ENCODE measurements at places on chromosomes 16 and 17.

- DNase-seq, result no peak
These were observed 28.6 kb downstream of the COG4 start for GRCh38 chr16:70494777-70495176.

DNA sequence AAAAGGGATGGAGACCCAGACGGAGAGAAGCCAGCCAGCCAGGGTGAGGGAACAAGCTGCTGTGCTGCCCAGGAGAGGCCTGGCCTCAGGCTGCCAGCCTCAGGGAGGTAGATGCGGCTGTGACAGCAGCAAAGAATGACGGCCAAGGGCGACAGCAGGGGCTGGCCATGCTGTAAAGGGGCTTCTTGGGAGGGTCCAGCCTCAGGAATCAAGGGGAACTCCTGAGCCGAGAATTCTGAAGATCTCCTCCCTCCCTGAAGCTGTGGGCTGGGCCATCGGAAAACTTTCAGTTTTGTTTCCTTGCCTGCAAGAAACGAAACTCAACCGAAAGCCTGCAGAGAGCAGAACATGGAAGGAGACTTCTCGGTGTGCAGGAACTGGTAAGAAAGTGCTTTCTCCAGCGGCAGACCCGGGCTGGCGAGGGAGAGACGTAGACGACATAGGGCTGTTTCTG, at the start of gene XAF1:
XAF1 (plus strand) TSS at position 316 of the 454 bp plus-strand sequence; CDS start at position 349, 33 bp downstream.
- DNase-seq, result no peak

- DNase-seq, result no peak
These were observed at the start of gene KRT20 for GRCh38 chr17:40884708-40885512. KRT20 (minus strand) TSS chr17:40885242; CDS start chr17:40885185, 57 bp downstream.

- DNase-seq, result no peak
These were observed 57.8 kb upstream of the MMP2 start for GRCh38 chr16:55421226-55421625.

DNA sequence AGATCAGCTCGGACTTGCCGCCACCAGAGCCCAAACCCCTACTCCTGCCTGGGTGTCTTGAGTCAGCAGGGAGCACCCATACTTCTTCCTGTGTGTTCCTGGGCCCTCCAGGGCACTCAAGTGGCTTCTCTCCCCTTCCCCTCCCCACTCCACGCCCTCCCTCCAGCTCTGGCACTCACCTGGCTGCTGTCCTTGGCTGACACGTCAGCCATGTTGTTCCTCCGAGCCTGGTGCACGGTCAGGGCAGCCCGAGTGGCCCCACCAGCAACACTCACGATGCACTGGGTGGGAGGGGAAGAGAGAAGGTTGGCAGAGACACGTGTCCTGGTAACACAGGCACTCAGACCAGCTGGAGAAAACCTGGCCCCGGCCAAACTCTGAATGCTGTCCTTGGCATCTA, 11.5 kb downstream of the RUSF1 start:
- no peak for DNase-seq

DNA sequence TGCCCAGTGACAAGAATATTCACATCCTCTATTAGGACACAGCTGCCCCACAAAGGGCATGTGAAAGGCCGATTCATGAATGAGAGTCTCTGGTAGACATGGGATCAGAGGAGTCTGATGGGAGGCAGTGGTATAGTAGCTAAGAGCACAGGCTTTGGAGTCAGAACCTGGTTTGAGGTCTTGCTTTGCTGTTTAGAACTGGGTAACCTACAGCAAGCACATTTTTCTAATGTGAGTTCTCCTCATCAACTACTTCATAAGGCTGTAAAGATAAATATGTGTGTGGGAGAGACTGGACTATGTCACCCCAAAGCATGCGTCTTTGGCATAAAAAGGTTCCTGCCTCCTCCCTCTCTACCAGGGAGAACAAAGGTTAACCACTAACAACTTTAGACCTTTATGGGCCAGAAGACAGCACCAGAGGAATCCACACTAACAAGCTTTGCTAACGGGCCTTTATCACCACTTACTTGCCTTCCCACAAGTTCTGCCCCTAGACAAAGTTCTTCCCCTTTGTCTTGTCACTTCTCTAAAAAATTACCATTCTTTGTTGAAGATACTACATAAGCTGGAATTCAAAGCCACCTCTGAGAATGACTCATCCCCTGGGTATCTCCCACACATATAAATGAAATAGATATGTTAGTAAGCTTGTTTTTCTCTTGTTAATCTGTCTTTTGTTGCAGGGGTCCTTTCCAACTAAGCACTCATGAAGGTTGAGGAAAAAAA, 21.1 kb downstream of the CDR2 start:
- DNase-seq, result no peak

GRCh38 chr17:6427279-6427781, 7.6 kb downstream of the AIPL1 start:
- DNase-seq, result no peak

DNA sequence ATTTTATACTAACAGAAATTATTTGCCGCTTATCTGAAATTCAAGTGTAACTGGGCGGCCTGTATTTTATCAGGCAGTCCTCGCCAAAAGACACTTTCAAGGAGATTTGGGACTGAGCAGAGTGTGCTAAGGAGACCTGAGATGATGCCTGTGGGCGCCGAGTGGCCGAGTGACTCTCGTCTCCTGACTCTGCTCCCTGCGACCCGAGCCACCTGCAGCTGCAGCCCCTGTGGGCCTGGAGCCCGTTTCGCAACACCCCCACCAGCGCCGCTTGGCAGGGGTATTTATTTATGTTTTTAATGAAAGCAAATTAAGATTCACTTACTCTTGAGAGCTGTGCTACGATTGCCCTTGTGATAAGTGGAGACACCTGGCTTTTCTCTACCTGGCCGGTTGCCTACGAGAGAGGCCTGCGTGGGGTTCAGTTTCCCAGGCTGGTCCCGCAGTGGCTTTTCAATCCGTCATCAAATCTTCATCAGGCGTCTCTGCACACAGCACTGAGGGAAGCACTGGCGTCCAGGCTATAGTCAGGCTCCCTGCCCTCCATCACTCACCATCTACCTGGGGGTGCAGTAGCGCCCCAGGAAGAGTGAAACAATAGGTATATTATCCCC, 124.0 kb downstream of the SEC14L1 start:
- DNase-seq, result no peak

- no peak for DNase-seq
These were observed 50.4 kb downstream of the SNX29 start for GRCh38 chr16:12026741-12027490.

- DNase-seq, result no peak
These were observed 16.5 kb downstream of the CNTNAP1 start for GRCh38 chr17:42698736-42699414.

GRCh38 chr17:70552982-70553334, 383.6 kb downstream of the KCNJ2 start:
- DNase-seq, result no peak

DNA sequence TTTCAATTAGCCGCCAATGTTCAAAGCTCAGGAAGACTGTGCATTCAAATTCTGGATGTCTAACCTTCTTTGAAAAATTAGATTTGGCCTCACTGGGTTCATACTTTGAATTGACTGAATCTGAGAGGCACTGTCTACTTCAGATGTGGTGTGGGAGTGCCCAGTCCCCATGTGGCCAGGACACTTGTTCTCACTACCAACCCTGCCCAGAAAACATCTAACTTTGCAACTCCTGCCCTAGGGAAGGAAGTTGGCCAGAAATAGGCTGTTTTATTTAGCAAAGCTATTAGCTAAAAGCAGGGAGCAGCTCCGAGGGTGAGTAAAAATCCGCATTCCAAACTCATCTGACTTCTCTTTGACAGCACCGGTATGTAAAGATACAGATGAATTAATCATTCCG, 86.3 kb downstream of the XYLT1 start:
- no peak for DNase-seq

DNA sequence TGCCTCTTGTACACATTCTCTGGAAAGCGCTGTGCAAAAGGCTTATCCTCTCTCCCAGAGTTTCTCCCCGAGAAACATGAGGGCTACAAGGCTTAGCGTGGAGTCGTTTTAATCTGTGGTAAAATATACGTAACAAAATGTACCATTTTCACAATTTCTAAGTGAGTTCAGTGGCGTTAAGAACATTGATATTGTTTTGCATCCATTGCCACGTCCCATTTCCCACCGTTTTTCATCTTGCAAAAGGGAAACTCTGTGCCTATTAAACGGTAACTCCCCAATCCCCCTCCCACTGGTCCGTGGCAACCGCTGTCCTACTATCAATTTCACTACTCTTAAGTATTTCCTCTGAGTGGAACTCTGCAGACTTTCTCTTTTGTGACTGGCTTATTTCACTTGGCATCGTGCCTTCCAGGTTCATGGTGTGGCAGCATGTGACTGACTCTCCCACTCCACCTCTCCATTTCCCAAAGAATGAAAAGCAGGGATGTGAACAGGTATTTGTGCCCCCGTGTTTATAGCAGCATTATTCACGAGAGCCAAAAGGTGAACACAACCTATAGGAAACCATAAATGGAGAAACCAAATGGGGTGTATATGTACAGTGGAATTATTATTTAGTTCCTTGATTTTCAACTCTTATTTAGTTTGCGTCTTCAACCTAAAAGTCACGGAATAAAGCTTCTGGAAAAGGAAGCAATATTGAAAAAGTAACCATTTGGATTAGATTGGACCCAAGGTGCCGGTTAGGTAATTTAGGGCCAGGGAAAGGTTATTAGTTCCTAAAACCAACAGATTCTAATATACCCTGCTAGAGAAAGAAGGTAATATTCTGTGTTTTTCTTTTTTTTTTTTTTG, 1.1 kb upstream of the USP32 start:
- DNase-seq, result peak; percentile 57

- no peak for DNase-seq
These were observed 2.8 kb downstream of the WDR81 start for GRCh38 chr17:1727258-1727789.

- no peak for DNase-seq
These were observed 144.1 kb upstream of the HLF start for GRCh38 chr17:55120651-55121050.

- no peak for DNase-seq
These were observed 266.0 kb downstream of the ENGASE start for GRCh38 chr17:79340333-79341221.

GRCh38 chr16:64641343-64641742, 480.5 kb downstream of the CDH11 start:
- no peak for DNase-seq

DNA sequence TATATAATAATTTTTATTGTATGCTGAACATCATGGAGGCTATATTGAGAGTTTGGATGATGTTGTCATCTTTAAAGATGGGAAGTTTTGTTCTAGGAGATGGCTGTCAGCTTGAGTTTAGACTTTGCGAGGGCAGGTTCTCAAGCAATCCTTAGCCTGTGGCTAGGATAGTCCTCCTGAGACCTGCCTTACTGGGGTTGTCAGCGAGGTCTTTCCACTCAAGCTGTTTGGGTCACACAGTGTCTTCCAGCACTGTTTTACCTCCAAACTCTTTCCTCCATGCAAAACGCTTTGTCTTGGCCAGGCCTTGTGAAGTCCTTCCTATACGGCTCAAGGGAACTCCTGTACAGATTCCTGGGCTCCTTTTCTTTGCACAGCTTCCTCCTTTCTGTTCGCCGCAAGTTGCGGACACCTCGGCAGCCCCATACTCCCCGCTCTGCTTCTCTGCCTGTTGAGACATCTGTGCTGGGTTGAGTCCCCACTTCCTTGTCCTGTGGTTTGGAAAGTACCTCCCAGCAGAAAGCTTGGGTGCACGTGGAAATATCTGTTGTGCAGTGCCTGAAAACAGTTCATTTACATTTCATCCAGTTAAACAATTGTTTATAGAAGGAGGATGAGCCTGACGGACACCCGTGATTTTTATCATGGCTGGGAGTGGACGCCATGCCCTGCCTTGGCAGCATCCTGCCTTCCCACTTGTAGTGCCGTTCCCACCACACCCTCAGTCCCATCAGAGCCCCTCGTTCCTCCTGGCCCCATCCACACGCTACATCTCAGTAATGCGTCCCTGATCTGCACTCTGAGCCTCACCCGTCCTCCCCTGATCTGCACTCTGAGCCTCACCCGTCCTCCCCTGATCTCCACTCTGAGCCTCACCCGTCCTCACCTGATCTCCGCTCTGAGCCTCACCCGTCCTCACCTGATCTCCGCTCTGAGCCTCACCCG, 55.0 kb upstream of the CBFA2T3 start:
- no peak for DNase-seq

DNA sequence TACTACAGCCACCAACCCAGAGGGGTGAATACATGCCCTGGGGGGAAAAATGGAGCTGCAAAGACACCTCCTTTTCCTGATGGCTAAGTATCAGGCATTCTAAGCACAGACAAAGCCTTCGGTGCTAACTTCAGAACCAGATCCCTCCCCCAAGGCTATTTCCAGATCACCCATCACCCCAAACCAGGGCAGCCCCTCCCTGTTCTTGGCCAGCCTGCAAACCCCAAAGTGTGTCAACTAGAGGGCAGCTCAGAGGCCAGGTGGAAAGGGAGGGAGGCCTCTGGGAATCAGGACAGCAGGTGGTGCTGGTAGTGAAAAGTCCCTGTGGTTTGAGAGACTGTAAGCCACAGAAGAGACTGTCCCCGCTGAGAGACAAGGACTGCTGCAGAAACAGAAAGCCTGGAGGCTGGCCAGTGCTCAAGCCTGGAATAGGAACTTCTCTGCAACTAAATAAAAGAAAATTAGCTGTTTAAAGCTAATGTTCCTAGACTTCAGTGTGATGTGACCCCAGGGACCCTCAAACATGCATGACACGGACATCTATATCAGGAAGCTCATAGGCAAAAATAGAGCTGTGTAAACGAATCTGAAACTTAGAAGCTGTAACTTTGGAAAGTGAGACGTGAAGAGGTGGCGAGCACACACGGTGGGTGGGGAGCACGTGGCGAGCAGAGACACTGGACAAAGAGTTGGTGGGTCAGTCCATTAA, 9.1 kb downstream of the TUBG1 start:
- DNase-seq, result peak; percentile 7

GRCh38 chr16:55552621-55553020, 13.9 kb upstream of the CAPNS2 start:
- DNase-seq, result no peak

GRCh38 chr17:3723188-3723555, 531 bp upstream of the HASPIN start:
- no peak for DNase-seq

- no peak for DNase-seq
These were observed 17.1 kb downstream of the SGCA start for GRCh38 chr17:50182783-50183420.

- DNase-seq, result no peak
These were observed 68.0 kb downstream of the ZFHX3 start for GRCh38 chr16:72979974-72980373.

DNA sequence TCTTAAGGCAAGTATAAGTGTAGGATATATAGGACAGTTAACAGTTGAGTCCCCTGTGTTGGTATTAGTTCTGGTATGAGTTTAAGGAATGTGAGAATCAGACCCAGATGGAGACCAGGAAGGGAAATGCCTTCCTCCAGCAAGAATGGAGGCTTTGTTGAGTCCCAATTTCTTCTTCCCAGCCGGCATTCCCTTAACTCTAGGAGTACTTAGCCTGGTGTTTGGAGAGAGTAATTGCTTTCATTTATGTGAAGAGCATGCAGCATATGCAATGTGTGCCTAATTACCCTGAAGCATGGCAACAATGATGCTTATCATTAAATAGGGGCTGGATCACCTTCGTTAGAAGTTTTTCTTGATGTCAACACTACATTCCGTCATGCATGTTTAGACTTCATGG, 225.9 kb upstream of the XYLT1 start:
- no peak for DNase-seq
